ENCODE measurements at places on chromosomes 5 and 9.

DNA sequence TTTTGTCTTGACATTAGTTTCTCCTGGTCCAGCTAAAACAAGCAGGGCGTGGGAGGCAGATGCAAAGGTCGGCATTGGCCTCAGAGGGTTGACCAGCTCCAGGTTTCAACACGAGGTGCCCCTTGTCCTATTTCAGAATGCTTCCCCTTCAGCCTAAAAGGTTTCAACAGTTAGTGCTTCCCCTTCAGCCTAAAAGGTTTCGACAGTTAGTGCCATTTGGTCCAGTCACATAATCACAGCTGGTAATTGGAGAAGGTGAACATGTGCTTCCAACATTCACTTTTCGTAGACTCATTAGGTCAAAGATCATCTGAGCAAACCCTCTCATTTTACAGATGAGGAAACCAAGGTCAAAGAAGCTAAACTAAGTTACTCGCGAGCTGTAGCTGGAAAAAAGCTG, 270.3 kb upstream of the MAP3K1 start:
- peak; percentile 37 for DNase-seq

DNA sequence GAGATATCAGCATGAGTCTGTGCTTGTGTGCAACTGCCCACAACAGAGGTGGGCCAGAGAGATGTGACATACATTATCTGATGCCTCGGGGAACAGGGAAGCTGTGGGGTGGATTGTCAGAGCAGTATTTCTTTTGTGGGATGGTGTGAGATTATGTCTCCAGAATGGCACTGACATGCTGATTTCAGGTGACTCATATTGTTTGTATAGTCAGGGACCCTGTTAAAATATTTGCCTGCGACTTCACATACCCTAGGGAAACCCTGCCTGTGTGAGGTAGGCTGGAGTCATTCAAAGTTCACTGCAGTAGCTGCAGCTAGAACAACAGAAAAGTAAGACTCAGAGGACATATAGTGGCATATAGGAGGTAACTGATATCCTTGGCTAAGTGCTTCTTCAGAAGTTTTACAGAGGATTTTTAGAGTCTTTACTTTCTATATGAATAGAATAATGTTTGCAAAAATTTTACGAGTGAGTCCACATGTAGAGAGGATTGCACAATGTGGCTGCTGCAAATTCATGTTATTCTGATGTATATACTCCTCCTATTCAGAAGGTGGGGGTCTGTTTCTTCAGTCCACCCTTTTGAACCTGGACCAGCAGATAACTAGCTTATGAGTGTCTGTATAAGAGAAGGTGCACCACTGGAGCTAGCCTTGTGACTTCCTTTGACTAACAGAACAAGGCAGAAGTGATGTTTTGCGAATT, 89.3 kb downstream of the MACIR start:
- DNase-seq = peak; percentile 21

DNA sequence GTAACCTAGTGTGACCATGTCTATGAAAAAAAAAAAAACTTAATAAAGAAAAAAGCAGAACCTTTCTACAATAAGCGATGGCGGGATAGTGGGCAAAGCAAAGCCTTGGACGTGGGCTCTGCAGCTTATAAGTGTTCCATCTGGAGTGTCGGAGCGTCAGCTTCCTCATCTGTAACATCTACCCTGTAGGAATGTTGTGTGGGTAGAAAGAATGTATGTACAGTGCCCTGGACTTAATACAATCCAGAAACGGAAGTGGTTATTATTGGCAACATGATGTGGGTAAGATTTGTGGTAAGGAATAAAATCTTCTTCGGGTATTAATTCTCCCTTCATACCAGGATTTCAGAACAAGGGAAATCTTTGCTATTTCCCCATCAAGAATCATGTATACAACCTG, 66.5 kb downstream of the SEMA5A start:
- peak; percentile 65 for DNase-seq

GRCh38 chr5:87282269-87282668, 14.6 kb downstream of the RASA1 start:
- DNase-seq = no peak

GRCh38 chr9:76677481-76678055, 86.7 kb upstream of the PCA3 start:
- DNase-seq = no peak

DNA sequence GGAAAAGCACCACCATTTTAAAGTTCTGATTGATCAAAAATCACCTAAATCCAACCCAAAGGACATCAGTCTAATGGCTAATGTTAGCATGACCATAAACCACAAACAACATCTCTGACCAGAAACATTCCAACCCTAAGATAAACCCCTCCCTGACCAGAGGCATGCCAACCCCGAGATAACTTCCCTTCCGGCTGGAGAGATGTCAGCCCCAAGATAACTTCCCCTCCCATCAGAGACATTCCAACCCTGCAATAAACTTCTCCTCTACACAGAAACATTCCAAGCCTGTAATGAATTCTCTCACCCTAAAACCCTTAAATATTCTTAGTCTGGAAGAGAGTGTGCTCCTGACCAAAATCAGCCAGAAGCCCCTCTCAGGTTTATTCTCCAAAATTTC, 364.3 kb downstream of the KCNN2 start:
- DNase-seq = peak; percentile 6

DNA sequence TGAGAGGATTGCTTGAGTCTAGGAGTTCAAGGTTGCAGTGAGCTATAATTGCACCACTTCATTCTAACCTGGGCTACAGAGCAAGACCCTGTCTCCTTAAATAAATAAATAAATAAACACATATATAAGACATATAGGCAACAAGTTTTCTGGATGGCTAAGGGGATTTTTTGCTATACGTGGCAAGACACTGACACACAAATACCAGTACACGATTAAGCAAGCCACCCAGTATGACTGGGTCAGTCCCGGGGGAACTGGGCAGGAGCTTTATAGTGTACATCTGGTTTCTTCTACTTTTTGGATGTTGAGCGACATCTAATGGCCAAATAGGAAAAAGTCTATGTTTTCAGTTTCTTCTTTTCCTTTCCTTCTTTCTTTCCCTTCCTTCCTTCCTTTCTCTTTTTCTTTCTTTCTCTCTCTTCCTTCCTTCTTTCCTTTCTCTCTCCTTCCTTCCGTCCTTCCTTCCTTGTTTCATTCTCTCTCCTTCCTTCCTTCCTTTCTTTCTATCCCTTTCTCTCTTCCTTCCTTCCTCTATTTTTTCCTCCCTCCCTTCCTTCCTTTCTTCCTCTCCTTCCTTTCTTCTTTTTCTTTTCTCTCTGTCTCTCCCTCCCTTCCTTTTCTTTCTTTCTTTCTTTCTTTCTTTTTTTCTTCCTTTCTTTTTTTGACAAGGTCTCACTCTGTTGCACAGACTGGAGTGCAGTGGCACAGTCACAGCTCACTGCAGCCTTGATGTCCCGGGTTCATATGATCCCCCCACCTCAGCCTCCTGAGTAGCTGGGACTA, 47.0 kb upstream of the PLIN2 start:
- peak; percentile 93 for DNase-seq

GRCh38 chr9:120659676-120660075, 54.6 kb downstream of the MEGF9 start:
- no peak for DNase-seq

DNA sequence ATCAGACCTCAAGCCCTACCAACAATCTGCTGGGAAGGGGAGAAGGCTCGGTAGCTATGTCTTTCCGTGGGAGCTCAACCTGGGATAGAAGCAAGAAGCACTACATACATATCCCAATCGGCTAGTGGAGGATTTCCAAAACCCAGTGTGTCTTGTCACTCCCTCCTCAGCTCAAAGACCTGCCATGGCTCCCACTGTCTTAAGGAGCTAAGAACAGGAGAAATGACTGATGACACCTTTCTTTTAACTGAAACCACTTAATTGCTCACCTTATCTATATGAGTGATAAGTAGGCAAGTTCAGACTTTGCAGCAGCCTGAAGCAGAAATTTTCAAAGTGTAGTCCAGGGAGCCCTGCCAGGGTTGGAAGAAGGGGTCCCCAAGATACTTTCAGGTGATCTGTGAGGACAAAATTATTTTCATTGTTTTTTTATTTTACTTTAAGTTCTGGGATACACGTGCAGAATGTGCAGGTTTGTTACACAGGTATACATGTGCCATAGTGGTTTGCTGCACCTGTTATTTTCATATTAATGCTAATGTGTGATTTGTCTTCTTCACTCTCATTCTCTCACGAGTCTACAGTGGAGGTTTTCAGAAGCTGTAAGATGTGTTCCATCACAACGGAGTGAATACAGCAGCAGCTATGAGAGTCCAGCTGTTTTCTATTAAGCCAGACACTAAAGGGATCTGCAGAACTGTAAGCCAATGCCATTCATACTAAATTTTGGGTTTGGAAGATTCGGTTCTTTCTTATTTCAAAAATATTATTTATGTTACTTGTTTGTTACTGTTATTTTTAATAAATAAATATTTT, 41.4 kb downstream of the PAX5 start:
- no peak for DNase-seq

DNA sequence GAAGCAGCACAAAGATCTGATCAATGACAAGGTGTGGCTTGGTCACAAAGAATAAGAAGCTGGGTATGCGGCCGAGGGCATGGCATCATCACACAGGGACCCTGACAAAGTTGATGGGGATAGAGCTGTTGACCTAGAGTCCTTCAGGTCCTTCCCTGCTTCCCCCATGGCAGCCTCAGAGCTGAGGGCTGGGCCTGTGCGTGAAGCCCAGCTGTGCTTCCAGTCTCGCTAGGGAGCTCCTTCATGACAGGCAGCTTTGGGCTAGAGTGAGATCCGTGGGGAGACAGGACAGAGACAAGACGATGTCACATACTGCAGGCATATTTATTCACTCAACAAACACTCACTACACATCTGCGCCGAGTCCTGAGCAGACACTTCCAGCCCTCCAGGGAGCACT, 56.4 kb upstream of the NEURL1B start:
- no peak for DNase-seq

DNA sequence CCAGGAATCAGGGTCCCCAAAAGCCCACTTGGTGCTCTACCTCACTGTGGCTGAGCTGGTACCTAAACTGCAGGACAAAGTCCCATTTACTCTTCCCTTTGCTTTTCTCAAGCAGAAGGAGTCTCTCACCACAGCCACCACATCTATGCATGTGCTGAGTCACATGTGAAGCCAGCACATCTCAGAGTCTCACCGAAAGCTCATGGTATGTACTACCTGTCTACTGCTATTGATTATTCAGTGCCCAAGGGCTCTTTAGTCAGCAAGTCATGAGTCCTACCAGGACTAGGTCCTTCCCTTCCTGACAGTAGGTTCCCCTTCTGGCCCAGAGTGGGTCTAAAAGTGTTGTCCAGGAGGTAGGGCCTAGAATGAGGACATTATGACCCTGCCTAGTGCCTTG, 130.7 kb upstream of the NTRK2 start:
- DNase-seq = no peak

DNA sequence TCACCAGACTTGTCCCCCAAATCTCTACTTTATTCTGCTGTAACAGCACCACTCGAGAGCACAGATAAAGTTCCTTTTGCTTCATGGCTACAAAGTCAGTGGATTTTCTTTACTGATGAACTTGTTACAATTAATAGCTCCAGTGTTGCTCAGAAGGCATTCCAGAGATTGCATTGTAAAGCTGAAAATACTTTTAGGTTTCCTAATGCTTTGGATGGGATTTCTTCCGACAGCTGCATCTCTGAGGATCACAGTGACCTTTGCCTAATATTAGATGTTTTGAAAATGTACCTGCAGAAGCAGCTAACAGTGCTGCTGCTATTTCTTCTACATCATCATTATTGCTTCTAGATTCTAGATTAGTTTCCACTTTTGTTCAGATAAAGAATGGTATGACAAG, 58.8 kb upstream of the TMEM171 start:
- DNase-seq = peak; percentile 16

DNA sequence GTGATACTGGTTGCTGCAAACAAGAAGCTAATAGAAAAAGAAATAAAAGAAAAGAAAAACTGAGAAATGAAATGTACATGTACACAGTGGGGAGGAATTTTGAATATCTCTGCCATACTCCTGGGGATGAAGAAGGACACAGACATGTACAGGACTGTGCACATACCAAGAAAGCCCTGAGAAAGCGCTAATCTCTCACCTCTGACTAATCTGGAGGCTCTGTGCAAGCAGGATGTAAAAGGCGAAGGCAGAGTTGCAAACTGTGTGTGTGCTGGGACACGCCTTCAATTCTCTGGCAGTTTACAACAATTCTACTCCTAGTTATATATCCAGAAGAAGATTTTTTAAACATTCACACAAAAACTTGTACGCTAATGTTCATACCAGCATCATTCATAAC, 211.4 kb downstream of the KIAA0825 start:
- peak; percentile 27 for DNase-seq

- peak; percentile 5 for DNase-seq
These were observed 234.6 kb upstream of the CD180 start for GRCh38 chr5:67431191-67431590.

DNA sequence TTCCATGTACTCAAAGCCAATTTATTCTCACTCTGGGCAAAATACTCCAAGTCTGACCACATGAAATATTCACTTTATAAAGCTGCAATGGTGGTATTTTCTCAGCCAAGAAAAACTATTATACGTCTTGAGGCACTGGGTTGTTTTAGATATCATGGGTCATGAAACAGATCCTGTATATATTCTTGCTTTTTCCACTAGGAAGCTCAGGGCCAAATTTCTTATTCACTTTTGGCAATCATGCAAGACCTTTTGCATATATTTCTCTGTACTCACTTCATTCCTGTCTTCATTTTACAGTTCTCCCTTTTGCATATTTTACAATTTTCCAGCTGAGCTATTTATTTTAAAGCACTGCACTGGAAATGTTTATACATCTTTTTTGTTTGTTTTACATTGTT, 49.8 kb downstream of the GABBR2 start:
- DNase-seq = peak; percentile 48

- DNase-seq = peak; percentile 16
These were observed 47.3 kb upstream of the TRMT10B start for GRCh38 chr9:37706290-37706689.

- DNase-seq = no peak
These were observed 372.0 kb downstream of the ARHGEF28 start for GRCh38 chr5:73997960-73998359.

DNA sequence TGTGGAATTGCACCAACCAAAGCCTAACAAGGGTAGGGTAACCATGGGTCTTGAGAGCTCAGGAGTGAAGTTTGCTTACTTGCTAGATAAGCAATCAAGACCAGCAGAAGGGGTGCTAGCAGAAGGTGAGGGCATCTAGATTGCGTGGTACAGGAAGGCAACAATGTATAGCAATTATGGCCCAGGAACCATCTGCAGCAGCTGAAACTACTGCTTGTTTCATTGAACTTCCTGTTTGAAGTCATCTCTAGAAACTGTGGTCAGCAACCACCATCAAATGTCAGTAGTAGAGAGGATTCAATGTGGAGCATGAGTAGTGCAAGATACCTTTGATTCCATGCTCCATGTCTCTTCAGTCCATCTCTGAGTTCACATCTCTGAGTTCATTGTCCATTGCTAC, 462.1 kb upstream of the GRAMD2B start:
- no peak for DNase-seq

- DNase-seq = no peak
These were observed 86.4 kb downstream of the AMBP start for GRCh38 chr9:113991714-113992113.

GRCh38 chr9:117454711-117455110, 39.9 kb upstream of the ASTN2 start:
- DNase-seq = no peak

- DNase-seq = no peak
These were observed 8.8 kb upstream of the C9orf40 start for GRCh38 chr9:74961496-74961895.
